ENCODE measurements at places on chromosomes 4 and X.

- no peak for DNase-seq
Observed at GRCh38 chr4:142550965-142551364, 295.1 kb downstream of the INPP4B start.

DNA sequence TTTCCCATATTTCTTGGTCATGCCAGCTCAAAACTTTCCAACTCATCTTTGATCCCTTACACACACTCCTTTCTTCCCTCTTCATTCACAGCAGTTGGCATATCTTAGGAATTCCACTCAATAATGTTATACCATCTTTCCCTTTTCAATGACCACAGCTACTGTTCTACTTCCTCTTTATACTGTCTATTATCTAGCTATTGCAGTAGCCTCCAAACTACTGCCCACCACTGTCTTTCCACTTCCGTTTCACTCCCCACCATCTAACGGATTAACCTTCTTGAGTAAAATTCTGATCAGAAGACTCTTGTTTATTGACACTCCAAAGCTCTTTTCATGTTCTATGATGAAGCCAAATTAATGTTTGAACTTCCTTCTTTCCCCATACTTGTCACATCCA is 55.8 kb downstream of the ADAMTS3 start:
- no peak for DNase-seq

DNA sequence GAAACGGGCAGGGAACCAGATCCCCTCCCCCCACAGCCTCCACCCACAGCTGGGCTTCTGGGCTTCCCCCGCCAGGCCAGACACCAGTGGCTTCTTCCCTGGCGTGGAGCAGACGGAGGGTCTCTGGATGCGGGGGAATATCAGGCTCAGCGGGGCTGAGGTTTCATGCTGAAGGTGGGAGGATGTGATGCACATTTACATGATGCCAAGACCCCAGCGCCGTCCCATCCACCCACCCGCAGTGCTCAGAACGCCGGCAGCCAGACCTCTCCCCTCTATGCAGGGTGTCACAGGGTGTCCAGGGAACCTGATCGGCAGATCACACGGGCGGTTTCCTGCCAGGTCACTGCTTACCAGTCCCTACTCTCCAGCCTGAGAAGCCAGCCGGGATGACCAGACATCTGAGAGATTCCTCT is 12.8 kb upstream of the TNIP2 start:
- no peak for DNase-seq

DNA sequence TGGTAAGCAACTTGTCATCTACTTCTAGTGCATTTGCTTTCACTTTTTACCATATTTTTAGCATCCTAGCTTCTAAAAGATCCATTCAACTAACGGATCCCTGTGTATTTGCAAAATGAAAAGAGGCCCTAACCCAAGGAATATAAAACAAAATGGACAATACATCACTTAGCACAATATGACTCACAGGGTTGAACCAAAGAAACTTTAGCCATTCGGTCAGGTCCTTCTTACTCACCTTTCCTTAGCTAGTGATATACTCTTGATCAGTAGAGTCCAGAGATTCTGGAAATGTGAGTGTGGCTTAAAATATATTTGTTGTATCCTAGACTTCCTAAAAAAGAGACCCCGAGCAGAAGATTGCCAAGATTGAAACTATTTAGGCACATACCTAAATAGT is 19.5 kb downstream of the TMPRSS11E start:
- no peak for DNase-seq

GRCh38 chr4:147831551-147832171 is 99.8 kb downstream of the ARHGAP10 start:
- DNase-seq = no peak

- no peak for DNase-seq
Observed at GRCh38 chr4:167964766-167965373, 127.5 kb upstream of the ANXA10 start.

DNA sequence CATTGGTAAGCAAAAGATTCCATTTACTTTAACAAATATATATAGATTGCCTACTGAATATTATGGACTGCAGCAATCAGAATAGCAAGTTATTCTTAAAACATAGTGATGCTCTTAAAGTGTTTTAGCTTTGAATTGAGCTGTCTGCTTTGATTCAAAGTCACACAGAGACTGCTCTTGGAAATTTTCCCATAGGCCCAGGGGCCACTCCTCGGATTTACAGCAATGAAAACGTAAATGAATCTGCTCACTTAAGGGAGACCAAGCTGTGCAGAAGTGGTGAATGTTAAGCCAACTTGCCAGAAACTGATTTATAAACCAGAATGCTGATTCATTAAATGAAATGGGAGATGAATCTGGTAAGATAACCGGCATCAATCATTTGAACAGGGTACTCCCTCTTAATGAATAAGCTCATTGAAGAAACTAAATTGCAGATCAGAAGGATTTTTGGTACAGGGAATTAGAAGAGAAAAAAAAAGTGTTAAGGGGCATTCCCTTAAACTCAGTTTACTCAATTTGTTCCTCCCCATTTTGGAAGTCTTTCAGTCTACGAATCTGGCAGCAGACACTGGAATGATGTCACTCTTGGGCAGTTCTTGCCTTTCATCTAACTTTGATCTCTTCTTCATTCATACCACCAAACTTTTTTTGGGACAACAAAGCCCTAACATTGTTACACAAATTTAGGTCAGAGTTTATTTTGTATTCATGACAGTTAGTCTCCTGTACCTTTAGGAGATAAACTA is 363.3 kb upstream of the MAGEB2 start:
- DNase-seq = no peak

GRCh38 chr4:38138363-38138762 is 178.2 kb downstream of the PTTG2 start:
- DNase-seq = no peak

GRCh38 chr4:102601586-102602227 is 100.5 kb downstream of the NFKB1 start:
- DNase-seq = no peak

DNA sequence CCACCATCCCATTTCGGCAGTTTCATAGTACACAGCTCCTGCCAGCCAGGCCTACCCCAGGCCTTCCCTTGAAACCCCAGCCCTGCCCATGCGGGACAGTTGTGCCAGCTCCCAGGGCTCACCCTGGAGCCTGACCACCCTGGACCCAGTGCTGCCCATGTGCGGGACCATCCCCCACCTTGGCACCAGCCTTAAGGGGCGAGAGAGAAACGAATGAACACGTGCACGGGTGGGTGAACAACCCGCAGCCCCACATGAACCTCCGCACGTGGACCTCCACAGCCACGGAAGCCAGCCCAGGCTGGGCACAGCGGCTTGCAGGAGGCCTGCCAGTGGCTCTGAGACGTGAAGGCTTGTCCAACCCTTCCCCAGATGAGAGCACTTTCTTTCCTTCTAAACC is 76.0 kb upstream of the MXD4 start:
- DNase-seq = no peak

- no peak for DNase-seq
Observed at GRCh38 chr4:25662306-25662705, 6.7 kb downstream of the SLC34A2 start.

DNA sequence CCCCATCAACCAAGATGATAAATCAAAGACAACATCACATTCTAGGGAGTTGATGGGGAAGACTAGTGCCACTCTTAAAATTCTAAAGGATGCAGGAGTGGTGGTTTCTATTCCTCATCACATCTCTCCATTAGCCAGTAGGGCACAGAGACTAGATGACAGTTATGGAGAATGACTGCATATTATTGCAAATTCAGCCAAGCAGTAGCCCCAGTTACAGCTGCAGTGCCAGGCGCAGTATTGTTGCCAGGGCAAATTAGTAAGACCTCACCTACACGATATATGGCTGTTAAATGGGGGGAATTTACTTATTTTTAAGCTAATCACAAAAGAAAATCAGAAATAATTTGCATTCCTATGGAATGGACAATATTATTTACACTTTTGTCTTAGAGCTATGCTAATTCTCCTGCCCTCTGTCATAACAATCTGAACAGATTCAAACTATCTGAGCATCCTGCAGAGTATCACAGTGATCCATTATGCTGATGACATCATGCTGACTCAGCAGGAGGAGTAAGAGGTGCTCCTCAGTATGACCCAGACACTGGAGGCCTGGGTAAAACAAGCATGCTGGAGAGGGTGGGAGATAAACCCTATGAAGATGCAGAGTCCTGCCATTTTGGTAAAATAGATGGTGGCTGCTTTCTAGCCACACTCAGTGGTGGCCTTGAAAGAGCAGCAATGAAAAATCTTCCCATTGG is 24.7 kb downstream of the ETNPPL start:
- DNase-seq = no peak

GRCh38 chr4:5928274-5928673 is 35.4 kb upstream of the CRMP1 start:
- DNase-seq = peak; percentile 47

GRCh38 chrX:119638725-119639471 is 32.7 kb upstream of the NKRF start:
- no peak for DNase-seq

DNA sequence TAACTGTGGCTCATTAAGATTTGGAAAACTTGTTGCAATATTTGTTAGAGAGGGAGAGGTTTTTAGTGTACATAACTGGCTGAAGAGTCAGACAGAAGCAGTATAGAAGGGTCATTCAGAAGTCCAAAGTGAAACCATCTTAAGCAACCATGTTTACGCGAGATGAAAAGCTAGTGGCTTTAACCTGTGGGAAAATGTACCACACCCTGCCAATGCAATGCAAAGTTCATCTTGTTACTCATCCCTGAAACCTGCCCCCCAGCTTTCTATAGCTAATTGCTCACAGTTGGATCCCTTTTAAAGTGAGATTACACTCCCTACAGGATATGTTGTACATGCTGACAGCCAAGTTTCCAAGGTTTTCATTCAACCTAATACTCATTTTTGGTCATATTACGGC is 96.7 kb upstream of the RAPGEF2 start:
- DNase-seq = no peak

DNA sequence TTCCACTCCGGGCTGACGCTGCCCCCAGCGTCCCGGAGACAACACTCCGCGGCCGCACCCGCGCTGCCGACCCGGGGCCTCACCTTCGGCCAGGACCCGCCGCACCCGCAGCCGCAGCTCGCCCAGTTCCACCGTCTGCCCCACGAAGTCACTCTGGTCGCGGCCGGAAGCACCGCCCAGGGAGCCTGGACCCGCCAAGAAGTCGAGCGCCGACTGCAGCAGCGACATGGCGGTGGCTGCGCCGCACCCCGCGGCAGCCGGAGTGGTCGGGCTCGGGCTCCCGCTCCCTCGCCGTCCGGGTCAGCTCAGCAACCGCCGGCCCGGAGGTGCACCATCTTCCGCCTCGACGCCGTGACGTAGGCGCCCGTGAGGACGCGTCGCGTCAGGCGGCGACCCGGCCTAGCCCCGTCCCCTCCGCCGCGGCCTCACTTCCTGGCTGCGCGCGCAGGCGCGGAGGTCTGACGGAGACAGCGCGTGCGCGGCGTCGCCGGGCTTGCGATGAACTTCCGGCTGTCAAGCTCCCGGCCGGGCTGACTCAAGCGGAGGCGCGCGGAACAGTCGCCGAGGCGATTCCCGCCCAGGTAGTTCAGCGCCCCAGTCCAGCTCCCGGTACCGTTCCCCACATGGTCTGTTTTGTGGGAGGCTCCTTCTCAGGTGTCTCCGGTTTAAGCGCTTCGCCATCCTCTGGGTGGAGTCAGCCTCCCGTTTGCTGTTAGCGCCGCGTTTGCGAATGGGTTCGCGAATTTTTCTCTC is at the start of the genes GAK and TMEM175:
TSS of gene GAK (minus strand) at position 357 of the 753 bp plus-strand sequence. CDS start at position 228, 129 bp downstream.
TSS of gene TMEM175 (plus strand) at position 501 of the 753 bp plus-strand sequence. CDS start 15,280 bp downstream, outside the sequence.
- peak; percentile 98 for DNase-seq

DNA sequence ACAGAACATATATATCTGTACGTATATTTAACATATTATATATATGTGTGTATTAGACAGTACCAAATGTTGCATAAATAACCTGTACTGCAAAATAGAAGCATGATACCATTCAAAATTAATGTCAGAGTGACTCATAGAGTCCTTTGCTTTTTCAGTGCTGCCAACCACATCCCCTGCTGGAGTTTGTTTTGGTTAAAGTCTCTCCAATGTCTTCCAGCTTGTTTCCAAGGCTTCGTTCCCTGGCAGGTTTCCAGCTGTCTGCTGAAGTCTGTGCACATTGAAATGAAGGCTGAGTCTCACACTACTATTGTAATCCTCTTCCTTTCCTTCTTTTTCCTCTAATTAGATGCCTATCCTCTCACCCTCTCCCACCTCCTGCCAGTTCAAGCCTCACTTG is 14.9 kb downstream of the NRK start:
- peak; percentile 42 for DNase-seq

GRCh38 chrX:45150821-45151220 is 49.9 kb downstream of the DIPK2B start:
- no peak for DNase-seq

- no peak for DNase-seq
Observed at GRCh38 chr4:44916411-44916810, 190.1 kb upstream of the GNPDA2 start.

DNA sequence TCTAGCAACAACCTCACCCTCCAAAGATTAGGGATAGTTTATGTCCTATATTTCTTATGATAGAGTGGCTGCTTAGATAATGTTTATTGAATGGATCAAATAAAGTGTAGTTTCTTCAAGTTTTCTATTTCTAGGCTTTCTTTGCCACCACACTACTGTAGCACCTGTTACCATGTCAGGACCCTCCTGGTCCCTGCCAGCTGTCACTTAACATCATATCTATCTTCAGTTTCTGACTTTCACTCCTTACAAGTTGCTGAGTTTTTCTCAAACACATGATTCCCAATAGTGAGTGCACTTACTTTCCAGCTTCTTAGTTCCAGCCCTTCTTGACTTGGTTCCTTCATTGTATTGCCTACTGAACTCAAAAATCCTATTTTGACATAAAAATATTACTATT is 593.9 kb upstream of the PITX2 start:
- DNase-seq = no peak

- no peak for DNase-seq
Observed at GRCh38 chrX:47063179-47063578, 15.1 kb upstream of the RGN start.

DNA sequence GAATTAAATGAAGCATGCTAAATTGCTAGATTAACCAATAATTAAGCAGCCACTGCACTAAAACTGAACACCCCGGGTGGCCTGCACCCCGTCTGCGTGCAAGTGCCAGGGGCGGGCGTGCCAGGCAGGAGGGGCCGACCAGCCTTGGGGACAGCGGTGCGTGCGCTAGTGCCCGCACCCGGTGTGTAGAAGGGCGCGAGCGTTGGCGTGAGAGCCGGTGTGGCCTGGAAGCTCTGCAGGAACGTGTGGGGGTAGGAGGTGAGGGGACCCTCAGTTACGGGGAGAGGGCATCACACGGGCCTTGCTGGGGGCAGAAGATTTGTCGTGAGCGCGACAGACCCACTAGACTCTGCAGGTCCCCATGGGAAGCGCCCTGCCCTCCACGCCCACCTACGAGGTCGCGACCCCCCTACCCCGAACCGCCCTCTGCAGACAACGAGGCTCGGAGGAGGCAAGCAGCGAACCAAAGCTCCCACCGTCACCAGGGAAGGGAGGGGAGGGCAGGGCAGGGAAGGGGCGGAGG is 105.8 kb downstream of the FAM53A start:
- DNase-seq = peak; percentile 68

Data from retina (tissue), 1 donor.